ENCODE measurements at places on chromosomes 16 and 17.
A peak's percentile ranks its signal among the peaks of the same experiment; 100 is the strongest.

DNA sequence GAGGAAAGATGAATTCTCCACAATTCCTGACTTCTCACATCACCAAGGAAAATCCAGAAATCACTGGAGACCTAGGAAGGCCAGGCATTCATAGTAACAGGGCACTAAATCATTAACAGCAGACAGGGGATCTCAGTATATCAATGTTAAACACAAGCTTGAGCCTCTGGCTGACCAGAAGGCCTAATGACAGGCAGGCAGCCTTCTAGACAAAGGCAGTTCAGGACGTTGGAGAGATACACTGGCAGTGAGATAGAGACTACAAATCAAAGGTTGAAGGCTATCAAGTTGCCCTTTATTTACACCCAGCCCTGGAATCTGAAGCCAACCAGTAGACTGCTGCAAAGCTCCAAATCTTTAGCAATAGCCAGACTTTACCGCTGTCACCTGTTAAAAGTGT, 422.8 kb upstream of the CCL2 start:
- DNase-seq: no peak

- peak; percentile 6 for DNase-seq
Measured at GRCh38 chr17:62134397-62134796, 69.3 kb upstream of the MED13 start.

DNA sequence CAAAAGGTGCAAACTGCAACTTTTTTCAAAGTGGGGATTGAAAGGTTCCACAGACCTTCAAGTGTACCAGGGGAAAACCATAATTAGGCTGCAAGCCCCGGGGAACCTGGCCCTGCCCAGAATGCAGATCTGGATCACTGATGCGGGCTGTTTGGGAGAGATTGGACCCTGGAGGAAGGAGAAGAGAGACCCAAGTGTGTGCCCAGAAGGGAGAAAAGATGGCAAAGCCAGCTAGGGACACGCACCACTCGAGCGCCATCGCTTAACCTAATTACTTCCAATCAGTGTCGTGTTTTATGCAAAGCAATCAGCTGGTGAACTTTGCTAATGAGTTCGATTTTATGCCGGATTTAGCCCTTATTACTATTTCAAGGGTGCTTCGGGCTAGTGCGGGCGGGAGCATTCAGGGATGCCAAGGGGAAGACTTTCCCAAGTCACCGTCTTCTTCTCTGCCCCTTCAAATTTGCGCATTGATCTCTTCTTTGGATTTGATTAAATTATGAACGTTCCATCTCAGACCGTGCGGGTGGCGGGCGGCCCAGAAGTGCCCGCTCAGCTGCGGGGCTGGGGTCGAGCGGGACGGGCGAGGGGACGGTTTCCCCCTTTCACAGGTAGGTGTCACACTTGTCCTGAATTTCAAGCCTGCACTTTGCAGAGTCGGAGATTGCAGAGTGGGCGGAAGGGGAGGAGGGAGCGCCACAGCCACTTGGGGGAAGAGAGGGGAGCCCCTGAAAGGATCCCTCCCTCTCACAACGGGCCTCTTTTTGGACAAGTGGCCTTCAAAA, 4.0 kb downstream of the IRX5 start:
- DNase-seq: peak; percentile 72

GRCh38 chr17:68456339-68457167, 743 bp downstream of the WIPI1 start:
- peak; percentile 88 for DNase-seq

DNA sequence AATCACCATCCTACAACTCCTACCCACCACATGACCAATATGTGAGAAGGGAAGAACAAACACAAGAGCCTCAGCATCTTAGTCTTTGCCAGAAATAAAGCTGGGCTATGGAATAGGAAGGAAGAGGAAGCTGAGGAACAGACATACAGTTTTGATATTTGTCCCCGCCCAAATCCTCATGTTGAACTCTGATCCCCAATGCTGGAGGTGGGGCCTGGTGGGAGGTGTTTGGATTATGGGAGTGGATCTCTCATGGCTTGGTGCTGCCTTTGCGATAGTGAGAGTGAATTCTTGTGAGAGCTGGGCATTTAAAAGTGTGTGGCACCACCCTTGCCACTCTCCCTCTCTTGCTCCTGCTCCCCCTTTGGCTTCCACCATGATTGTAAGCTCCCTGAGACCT, 52.4 kb upstream of the NLK start:
- DNase-seq: no peak

DNA sequence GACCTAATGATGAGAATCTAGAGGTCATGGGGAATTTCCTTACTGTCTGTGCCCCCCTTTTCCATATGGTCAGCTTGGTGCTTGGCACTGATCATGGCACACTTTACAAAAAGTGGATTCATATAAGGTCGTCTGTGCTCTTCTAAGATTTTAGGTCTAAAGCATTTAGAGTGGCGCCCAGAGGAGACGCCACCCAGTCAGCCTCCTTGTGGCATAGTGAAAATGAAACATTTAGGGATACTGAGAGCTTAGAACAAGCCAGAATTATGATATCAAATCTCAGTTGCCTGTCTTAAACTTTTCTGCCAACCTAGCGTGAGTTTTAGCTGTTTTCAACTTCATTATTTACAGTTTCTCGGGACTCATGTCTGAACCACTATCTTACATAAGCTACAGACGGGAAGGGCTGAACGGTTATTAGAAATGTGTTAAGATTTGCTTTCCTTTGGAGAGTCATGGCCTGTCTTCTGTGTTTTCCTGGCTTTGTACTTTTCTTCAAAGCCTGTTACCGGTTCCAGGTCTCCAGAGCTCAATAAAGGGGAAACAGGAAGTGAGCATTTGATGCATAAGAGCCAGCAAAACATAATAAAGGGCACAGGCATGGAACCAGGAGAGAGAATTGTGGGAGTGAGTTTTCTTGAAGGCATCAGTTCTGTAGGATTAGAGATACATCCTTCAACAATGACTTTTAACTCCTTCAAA, 13.7 kb downstream of the ZNRF1 start:
- no peak for DNase-seq

Measured in fibroblast of skin of right quadriceps (primary cell).